ENCODE measurements at places on chromosomes 16 and 17. TPM values are rescaled to one million over a fixed set of nuclear protein-coding genes. Genes with fewer than 3 reads are reported as not detected.

Gene SLC6A2
- total RNA-seq, result not detected

Gene KRT17
- total RNA-seq, result 9.0 TPM

Gene NRN1L
- not detected for total RNA-seq

Gene PAQR4
- 3.3 TPM for total RNA-seq

Gene SP2
- total RNA-seq, result 1.8 TPM

Gene KSR1
- 30.8 TPM for total RNA-seq

Gene RNF157
- 0.30 TPM for total RNA-seq

Gene PMFBP1
- not detected for total RNA-seq

Gene NOG
- total RNA-seq, result 2.0 TPM

Gene RAI1
- total RNA-seq, result 10.9 TPM

Gene ST6GALNAC2
- total RNA-seq, result 0.76 TPM

Gene ARHGDIG
- 1.1 TPM for total RNA-seq

Gene CA5A
- not detected for total RNA-seq

Gene CES1
- total RNA-seq, result 5.8 TPM

Gene TMEM238L
- total RNA-seq, result not detected

Gene TSNAXIP1
- 0.78 TPM for total RNA-seq

Gene HYDIN
- 0.23 TPM for total RNA-seq

Gene TM4SF5
- not detected for total RNA-seq

Gene TOX3
- total RNA-seq, result not detected

Gene CISD3
- total RNA-seq, result 3.5 TPM

Gene GCGR
- total RNA-seq, result not detected

Gene HSD11B2
- not detected for total RNA-seq

Gene CDC42EP4
- 36.4 TPM for total RNA-seq

Gene DHRS7C
- total RNA-seq, result not detected

Gene TBC1D3E
- total RNA-seq, result not detected

Gene TPPP3
- total RNA-seq, result 1.6 TPM

Gene DBNDD1
- total RNA-seq, result 1.9 TPM
